Ammon's horn (tissue), 1 donor: ENCODE measurements at places on chromosomes 12 and 14.
A peak's percentile ranks its signal among the peaks of the same experiment; 100 is the strongest.

DNA sequence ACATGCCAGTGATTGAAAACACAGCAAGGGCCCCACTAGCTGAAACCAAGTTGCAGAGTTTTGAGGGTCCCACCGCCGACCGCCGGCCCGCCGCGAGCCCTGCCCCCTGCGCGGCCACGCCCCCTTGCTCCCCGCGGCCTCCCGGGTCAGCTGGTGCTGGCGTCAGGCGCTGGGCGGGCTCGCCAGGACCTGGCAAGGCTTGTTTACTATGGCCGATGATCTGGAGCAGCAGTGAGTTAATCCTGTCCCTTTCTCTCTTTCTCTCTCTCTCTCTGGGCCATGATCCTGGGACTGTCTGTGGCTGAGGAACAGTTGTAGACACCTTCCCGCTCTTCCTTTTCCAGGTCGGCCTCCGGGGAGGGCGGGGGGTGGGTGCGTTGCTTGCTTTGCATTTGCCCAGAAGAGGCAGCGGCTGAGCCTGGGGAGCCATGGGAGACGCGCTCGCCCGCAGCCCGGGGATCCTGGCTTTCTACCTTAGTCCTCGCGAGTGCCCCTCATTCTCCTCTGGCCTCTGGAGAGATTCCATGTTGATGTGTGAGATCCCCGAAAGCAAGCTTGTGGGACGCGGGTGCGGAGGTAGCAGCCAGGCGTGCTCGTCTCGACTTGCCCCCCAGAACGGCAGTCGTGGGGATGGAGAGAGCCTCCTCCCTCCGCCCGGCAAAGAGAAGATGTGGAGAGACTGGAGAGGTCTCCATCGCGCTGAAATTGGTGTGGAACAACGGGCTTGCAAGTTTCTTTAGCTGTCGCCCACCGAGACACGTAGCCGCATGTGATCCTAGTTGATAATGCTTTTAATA is at the start of gene ABHD4:
TSS of gene ABHD4 (plus strand) at position 202 of the 797 bp plus-strand sequence. CDS start at position 209, 7 bp downstream.
- peak; percentile 89 for DNase-seq

- DNase-seq: no peak
Observed at GRCh38 chr12:77104792-77105191, 39.4 kb upstream of the E2F7 start.

- no peak for DNase-seq
Observed at GRCh38 chr14:96256407-96256806, 397 bp downstream of the BDKRB1 start.

GRCh38 chr14:59529189-59529588 is 44.9 kb downstream of the JKAMP start:
- DNase-seq: no peak

DNA sequence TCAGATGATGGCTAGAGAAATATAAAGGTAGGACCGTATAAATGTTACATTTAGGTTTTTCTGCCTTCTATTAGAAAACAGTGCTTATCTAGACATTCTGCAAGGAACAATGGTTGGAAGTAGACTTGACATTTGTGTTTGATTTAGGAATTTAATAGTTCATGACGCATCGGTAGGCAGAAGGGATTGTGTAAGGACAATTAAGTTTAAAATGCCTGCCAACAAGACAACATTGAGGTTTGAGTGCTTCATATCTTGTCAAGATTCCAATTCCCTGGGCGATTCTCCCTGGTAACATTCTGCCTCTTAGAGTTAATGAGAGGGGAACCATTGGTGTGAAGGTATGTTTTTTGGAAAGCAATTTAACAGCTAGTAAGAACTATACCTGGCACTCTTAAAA is 186.8 kb upstream of the RBM19 start:
- no peak for DNase-seq

- DNase-seq: no peak
Observed at GRCh38 chr12:78994168-78994791, 129.7 kb downstream of the SYT1 start.
